ENCODE measurements at places on chromosomes 7 and 10. TPM values are rescaled to one million over a fixed set of nuclear protein-coding genes. Genes with fewer than 3 reads are reported as not detected.

CPA2 gene
- not detected for total RNA-seq

AS3MT gene
- total RNA-seq = 9.6 TPM

STOX1 gene
- 3.5 TPM for total RNA-seq

HOXA9 gene
- total RNA-seq = 13.8 TPM

SPDYE11 gene
- not detected for total RNA-seq

CCDC6 gene
- 25.5 TPM for total RNA-seq

ZNF438 gene
- total RNA-seq = 18.1 TPM

TUBB8 gene
- total RNA-seq = 0.42 TPM

PRSS37 gene
- total RNA-seq = not detected

TEX36 gene
- not detected for total RNA-seq

BLNK gene
- total RNA-seq = 0.59 TPM

NAT16 gene
- not detected for total RNA-seq

TEX47 gene
- total RNA-seq = not detected

AKR1C3 gene
- total RNA-seq = 55.8 TPM

HILPDA gene
- 64.2 TPM for total RNA-seq

PALS2 gene
- 33.7 TPM for total RNA-seq

UCN3 gene
- not detected for total RNA-seq

SFR1 gene
- 5.7 TPM for total RNA-seq
